ENCODE measurements at places on chromosomes 3 and 15. TPM values are rescaled to one million over a fixed set of nuclear protein-coding genes. Genes with fewer than 3 reads are reported as not detected.

The RBPMS2 gene
- total RNA-seq, result 4.0 TPM

The CPN2 gene
- not detected for total RNA-seq

The RHO gene
- not detected for total RNA-seq

The MUSTN1 gene
- 2.9 TPM for total RNA-seq

The GPR171 gene
- 0.63 TPM for total RNA-seq

The CCR1 gene
- 7.7 TPM for total RNA-seq

The PLA2G4F gene
- total RNA-seq, result 3.1 TPM

The CAPN3 gene
- total RNA-seq, result 8.6 TPM

The LMOD3 gene
- 3.0 TPM for total RNA-seq

The MYH15 gene
- total RNA-seq, result 1.2 TPM

The SAMMSON gene
- total RNA-seq, result 0.21 TPM

The RETNLB gene
- total RNA-seq, result not detected

The CAPN7 gene
- total RNA-seq, result 87.7 TPM

The CLDN1 gene
- total RNA-seq, result 13.2 TPM

The AQP9 gene
- total RNA-seq, result 0.85 TPM

The KCNAB1 gene
- total RNA-seq, result 4.9 TPM

The PLA2G4E gene
- total RNA-seq, result not detected

The HDC gene
- total RNA-seq, result 11.7 TPM

The ZNF80 gene
- not detected for total RNA-seq

The ADGRG7 gene
- total RNA-seq, result 0.11 TPM

The NEIL1 gene
- total RNA-seq, result 10.9 TPM

The SH3BP5 gene
- total RNA-seq, result 55.6 TPM

The ITGB5 gene
- 32.9 TPM for total RNA-seq

The FMN1 gene
- 6.2 TPM for total RNA-seq

The FSIP1 gene
- 3.0 TPM for total RNA-seq

The NANOGP8 gene
- total RNA-seq, result 0.53 TPM

The GHSR gene
- not detected for total RNA-seq

The GOLGA8T gene
- total RNA-seq, result 0.37 TPM

The LRTM1 gene
- total RNA-seq, result 13.4 TPM
